ENCODE measurements at places on chromosomes 12 and 14. TPM values are rescaled to one million over a fixed set of nuclear protein-coding genes. Genes with fewer than 3 reads are reported as not detected.

The KRT5 gene
- not detected for total RNA-seq

The VPS29 gene
- 126 TPM for total RNA-seq

The RFLNA gene
- total RNA-seq: not detected

DNA sequence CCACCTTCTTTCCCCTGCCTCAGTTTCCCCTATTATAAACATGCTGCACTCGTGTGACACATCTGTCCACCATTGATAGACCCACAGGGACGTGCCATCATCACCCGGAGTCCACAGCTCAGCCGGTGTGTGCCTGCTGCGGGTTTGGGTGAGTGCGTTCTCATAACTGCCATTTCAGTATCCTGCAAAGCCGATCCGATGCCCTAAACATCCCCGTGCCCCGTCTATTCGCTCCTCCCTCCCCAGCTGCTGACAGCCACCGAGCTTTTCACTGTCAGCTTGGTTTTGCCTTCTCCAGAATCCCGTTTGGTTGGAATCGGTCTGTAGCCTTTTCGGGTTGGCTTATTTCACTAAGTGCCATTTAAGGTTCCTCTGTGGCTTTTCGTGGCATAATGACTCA, 3.9 kb downstream of the LRCOL1 start:
- DNase-seq: no peak

DNA sequence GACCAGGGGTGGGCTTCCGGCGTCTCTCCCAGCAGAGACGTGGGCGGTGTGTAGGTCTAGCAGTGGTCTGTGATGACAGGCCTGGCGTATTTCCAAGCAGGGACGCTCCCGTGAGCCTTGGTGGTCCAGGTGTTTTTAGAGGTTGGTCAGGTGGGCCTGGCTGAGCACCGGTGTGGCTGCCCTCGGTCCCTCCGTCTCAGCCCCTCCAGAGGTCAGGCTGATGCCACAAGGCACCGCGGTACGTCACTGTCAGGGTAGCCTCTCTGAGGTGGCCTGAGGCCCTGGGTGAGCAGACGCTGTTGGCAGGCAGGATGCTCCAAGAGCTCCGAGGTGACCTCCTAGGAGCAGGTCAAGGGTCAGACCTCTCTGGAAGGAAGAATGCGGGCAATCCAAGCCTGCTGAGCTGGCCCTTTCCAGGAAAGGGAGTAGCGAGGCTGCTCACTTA, 13.6 kb downstream of the MTA1 start:
- DNase-seq: no peak

DNA sequence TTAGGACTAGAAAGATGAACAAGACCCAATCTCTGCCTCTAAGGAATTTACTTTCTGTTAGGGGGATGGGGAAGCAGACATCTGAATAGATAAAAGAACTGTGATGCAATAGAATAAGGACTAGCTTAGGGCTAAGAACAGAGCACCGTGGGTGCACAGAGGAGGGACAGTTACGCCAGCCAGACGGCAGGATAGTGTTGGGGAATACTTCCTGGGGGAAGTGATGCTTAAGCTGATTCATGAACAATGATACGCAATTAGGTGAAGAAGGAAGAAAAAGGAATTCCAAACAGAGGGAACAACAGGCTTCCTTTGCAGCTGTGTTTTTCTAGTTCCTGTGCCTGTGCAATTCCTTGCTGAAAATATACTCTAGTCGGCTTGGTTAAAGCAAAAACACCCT, 501.1 kb downstream of the APAF1 start:
- DNase-seq: no peak

- DNase-seq: no peak
Measured at GRCh38 chr14:103015426-103015825, 41.9 kb downstream of the CDC42BPB start.

DNA sequence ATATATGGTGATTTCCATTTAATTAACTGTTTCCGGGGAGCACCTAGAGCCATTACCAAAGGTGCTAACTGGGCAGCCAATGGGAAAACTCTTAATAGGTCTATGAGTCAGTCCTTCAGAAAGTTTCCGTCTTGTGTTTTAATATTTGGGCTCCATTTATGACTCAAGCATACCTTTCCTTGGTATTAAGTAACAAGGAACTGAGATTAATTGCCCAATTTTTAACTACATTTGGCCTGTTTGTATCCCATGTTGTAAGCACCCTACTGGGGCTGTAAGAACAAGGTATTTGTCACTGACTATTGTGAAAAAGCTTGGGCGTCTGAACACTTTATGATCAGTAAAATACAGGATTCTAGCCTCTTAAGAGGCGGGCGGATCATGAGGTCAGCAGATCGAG, 62.8 kb upstream of the FOXN3 start:
- no peak for DNase-seq

GRCh38 chr14:42480255-42480654, 873.6 kb downstream of the LRFN5 start:
- no peak for DNase-seq

DNA sequence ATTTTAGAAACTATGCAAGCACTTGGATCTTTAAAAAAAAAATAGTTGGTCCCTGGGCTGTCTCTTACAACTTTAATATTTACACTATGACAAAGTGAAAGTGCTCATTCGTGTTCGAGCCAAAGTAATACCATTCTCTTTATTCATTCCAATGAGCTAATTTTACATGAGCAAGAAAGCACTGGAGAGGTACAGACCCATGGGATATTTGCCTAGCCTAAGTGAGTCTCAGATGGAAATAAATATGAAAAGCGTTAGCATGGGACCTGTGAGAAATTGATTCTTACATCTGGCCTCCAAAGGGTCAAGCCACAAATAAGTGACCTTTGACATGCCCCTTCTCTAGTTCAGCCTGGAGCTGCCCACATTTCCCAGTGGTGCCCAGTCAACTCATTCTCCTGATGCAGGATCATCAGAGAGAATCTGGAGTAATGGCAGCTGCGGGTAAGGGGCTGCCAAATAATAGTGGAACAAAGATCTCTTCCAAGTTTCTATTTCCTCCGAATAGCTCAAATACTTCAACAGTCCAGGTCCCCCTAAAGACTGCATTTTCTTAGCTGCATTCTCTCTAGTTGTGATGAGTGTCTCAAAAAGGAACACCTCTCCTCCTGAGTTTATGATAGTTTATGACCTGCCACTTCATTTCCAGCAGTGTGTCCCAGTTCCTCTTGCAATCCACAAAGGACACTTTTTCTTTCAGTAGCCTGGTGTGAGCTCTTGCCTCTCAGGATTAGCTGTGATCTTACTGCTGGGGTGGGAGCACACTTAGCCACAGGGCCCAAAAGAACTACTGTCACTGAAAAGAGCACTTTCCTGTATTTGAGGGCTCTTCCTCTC, 208.2 kb downstream of the DAD1 start:
- DNase-seq: no peak

Measured in activated CD8-positive, alpha-beta memory T cell treated with anti-CD3 and anti-CD28 coated beads, Interleukin-2, amount 10 ng/mL, durations not matched to agents 7 days and 5 days (primary cell).